ENCODE measurements at places on chromosomes 7 and 10. TPM values are rescaled to one million over a fixed set of nuclear protein-coding genes. Genes with fewer than 3 reads are reported as not detected.

DNA sequence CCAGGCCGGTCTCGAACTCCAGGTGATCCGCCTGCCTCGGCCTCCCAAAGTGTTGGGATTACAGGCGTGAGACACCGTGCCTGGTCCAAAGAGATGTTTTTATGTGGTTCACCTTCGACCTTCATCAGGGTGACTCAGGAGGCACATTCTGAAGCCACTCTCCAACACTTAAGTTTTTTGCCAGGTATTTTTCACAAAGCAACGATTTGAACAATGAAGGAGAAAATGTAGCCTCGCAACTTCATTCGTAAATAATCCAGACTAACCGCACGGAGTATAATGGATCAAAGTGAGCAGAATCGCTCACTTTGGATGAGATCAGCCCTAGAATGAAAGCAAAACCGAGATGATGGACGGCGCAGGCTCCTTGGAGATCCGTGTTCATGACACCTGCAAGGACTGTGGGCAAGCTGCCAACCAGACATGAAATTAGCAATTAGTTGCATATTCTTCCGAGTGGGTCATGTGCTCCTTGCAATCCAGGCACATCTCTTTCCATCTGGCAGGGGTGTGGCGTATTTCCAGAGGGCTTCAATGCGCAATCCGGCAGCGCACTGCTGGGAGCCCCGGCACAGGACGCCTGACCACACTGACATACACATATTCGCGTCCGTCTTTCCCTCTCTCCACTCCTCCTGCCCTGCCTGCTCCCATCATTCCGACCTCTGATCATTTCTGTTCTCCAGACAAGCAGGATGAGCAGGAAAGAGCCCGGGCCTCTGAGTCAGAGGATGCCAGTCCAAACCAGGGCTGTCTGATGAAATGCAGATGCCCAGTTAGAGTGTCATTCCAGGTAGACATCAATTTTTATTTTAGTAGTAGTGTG is 148.4 kb downstream of the KLF6 start:
- no peak for DNase-seq

The POMZP3 gene
- 2.5 TPM for total RNA-seq

- DNase-seq, result no peak
Measured at GRCh38 chr7:116859323-116859722, 3.1 kb upstream of the CAPZA2 start.

GRCh38 chr7:84548366-84549365 is 354.1 kb upstream of the SEMA3A start:
- no peak for DNase-seq

DNA sequence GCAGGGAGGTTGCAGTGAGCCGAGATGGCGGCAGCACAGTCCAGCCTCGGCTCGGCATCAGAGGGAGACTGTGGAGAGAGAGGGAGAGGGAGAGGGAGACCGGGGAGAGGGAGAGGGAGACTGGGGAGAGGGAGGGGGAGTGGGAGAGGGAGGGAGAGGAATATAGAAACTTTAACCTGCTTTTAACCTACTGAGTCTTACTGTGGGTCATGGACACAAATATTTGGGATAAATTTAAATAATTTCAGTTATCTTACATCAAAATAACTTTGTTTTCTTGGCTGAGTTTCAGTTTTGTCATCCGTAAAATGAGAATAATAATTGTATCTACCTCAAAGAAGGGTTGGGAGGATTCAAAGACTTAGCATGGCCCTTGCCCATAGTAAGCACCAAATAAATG is 319.8 kb downstream of the LRMDA start:
- no peak for DNase-seq

All from right lobe of liver (tissue), 6 donors.